Placental pericyte (primary cell): ENCODE measurements at places on chromosomes 3 and 15. TPM values are rescaled to one million over a fixed set of nuclear protein-coding genes. Genes with fewer than 3 reads are reported as not detected.

The GCNT3 gene
- under 0.01 TPM in 1 of 2 replicates, not detected in the other for total RNA-seq

The TERC gene
- 327 and 718 TPM in 2 replicates for total RNA-seq

The GOLGA8J gene
- not detected in 2 replicates for total RNA-seq

The PRR20G gene
- total RNA-seq = not detected in 2 replicates

The EFCAB12 gene
- total RNA-seq = under 0.01 and 0.22 TPM in 2 replicates
